ENCODE measurements at places on chromosomes 6 and 20.

GRCh38 chr6:166499350-166500163 is 86.9 kb downstream of the RAMACL start:
- DNase-seq, result no peak

DNA sequence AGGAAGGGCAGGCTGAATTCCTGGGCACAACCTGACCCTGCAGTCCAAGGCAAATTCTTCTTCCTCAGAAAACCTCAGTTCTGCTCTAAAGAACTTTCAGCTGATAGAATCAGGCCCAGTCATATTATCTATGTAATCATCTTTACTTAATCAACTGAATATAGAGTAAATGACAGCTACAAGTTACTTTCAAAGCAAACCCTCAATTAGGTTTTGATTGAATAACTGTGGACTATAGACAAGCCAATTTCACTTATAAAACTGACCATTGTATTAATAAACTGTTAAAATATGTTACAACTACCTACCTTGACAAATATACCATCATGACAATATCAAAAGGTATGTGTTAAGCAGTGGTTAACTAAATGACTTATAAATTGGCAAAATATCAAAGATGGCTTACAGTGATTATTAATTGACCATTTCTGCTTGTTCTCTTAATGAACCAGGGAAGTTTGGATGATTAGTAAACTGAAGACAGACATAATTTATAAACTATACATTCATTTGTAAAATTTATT is 46.1 kb upstream of the ADGRF5 start:
- DNase-seq, result no peak

- peak; percentile 72 for DNase-seq
Observed at GRCh38 chr6:37207903-37208456, 38.0 kb downstream of the PIM1 start.

DNA sequence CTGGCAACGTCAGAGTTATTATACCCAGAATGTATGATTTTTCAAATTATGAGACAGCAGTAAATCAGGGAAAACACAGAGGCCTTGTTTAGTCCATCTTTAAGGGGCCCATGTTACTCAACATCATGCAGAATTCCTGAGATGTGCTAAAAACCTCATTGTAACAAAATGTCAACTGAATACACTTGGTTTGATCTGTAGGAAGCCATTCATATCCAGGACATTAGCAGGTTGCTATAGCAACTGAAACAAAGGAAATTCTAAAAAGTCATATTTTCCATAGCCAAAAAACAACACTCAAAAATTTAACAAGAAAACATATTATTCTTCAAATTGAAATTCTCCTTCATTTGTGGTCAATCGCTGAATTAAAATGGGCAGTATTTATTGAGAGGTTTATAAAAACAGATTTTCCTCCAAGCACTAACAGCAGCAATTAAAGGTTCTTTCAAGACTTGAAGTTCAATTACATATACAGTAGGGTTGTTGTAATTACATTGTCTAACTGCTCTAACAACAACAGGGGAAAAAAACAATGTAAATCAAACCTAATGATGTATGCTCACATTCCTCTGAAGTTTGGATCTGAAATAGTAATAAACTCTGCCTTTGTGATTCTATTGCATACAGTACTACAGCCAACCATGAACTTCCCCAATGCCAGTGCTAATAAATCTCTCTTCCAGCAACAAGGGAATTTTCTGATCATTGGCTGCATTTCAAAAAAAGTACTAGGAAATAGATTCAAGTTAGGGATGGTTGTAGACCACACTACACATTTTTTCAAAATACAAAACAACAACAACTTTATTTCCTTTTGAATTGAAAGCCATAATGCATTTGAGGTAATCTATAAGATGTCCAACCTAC is 34.9 kb downstream of the COL12A1 start:
- DNase-seq, result no peak

DNA sequence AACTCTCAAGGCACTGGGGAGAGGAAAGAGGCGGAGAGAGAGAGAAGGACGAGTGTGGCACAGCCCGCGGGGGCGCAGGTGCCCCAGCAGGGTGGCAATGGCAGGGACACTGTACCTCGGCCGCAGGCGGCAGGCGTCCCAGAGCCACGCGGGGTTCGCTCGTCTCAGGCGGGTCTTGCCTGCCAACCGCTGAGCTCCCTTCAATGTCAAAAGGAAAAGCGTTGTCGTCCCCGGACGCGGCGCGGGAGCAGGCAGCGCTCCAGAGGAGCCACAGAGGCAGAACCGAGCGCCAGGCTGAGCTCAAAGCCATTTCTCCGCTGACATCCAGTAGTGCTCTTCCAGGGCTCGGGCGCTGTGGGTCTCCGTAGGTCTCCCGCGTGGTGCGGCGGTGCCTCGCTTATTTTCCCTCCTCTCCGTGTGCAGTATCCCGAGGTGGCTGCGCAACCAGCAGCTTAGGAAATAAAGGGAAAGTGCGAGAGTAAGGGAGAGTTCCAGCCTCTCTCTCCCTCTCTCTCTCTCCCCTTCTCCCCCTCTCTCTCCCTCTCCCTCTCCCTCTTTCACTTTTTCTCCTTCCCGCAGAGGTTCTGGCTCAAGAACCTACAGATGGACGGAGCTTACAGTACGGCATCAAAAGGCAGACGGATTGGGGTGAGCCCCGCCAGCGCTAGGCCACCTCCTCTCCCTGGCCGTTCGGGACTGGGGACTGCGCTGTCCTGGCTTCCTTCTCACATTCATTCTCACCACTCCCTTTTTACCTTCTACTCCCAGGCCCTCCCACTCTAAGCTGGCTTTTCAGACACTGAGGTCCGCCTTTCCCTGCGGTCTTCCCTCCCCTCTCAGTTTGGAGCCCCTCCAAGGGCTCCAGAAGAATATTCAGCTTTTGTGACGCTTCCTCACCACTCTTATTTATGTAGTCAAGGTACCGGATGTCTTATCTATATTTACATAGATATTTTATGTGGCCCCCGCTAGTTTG is at the start of gene LAMA4:
LAMA4 (minus strand) TSS at position 727 of the 976 bp plus-strand sequence; CDS start at position 310, 417 bp downstream.
- peak; percentile 33 for DNase-seq

GRCh38 chr6:1917626-1918371 is 308.1 kb downstream of the FOXC1 start:
- peak; percentile 90 for DNase-seq

Measured in SW480 (cell line).